ENCODE measurements at places on chromosomes 5 and 9.

DNA sequence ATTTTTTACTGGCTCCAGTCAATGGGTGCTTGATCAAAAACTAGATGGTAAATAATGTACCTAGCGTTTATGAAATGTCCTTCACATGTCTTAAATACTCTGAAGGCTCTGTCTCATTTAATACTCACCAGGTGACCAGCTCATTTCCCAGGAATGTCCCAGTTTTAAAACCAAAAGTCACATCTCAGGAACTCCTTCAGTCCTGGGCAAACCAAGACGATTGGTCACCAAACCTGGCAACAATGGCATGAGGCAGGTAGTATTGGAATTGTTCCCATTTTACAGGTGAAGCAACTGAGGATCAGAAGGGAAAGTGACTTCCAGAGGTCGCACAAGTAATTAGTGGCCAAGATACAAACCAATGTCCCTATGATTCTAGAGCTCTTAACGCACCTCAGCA, 27.7 kb downstream of the SMIM23 start:
- DNase-seq: no peak

DNA sequence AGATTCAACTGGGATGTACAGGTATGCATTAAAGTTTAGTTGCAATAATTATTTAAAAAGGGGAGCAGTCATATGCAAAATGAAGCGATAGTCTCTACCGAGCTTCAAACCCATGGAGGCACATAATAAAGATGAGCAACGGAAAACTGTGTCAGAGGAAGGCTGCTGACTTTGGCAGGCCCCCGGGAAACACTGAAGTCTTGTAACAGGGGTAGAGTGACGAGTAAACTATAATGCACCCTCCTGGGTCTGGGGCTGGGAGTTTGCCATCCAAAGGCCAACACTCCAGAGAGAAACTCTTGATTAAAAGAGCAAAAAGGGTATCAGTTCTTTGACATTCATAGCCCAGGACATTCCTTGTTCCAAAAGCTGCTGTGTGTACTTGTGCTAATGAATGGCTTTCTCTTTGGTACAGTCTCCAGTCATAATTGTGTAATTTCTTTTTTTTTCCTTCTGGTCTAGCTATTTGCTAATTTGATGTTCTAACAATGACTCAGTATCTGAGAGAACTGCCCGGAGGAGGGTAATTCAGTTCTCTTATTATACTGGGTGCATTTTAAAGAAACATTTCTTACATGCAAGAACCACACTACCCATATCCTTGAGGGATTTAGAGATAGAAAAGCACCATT, 59.2 kb downstream of the TNC start:
- no peak for DNase-seq

DNA sequence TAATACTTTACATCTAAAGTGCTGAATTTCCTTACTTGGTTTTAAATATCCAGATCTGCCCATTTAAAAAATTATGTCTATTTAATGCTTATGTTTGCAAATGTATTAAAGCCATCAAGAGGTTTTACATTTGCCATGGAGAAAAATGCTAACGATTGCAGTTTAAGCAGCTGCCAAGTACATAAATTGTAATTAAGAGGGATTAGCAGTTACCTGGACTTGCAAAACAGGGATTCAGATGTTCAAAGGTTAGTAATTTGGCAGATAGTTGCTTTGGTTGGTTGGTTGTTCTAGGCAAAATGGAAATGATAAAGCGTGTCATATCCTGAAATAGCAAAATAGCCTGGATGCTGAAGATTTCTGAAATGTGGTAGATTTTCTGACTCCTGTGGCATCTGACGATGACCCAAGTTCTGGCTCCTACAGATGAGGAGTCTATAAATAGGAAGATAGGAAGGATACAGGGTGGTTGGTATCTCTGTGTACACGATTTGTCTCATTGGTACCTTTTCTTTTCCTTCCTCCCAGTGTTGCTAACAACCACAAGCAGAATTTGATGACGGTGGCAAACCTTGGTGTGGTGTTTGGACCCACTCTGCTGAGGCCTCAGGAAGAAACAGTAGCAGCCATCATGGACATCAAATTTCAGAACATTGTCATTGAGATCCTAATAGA, 282.9 kb downstream of the NR3C1 start:
- DNase-seq: no peak

GRCh38 chr5:94072116-94072515, 330.7 kb upstream of the POU5F2 start:
- no peak for DNase-seq

DNA sequence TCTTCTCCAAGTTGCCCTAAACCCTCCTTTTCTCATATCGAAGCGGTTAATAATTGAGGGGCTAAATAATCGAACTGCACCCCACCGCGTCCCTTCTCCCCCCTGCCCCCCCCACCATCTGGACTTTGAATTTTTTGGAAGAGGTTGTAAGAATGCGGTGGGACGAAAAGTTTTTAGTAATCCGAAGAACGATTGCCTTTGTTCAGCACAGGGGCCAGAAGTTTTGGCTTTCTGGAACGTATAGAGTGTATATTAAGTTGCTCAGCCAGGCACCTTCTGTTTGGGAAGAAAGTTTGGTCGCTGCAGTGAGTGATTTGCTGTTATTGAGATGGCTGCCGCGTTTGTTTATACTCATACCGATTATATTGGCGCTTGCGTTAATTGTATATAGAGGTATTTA, 518 bp downstream of the ERBIN start:
- DNase-seq: no peak

DNA sequence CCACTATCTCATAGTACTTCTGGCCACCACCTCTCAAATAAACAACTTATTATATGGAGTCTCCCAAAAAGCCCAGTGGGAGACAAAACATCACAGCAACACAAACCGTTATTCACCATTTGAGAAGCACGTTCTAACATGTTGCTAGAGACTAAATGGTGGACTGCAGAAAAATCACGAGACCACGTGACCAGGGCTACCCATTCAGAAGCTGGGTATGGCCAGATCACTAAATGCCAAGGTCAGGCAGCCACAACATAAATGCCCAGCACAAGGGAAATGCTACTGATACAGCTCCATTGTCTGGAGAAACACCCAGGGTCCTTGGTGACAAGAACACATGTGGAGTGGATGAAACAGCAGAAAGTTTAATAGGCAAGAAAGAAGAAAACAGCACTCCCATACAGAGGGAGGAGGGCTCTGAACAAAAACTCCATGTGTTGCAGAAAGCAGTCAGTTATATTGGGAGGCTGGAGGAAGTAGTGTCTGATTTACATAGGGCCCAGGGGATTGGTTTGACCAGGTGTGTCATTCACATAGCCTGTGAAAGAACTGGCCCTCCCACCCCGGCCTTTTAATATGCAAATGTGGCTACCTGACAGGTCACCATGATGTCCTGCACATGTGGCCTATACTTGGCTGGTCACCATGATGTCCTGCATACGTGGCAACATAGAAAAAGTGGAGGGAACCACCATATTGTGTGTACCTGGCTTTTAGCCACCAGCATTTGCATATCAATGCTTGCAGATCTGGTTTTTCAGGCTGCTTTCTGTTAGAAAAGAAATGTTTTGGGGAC, 97.2 kb downstream of the TRIM36 start:
- DNase-seq: no peak

GRCh38 chr9:114941376-114941775, 11.0 kb upstream of the TNFSF8 start:
- no peak for DNase-seq

- no peak for DNase-seq
These were observed 2.2 kb downstream of the LHX3 start for GRCh38 chr9:136202454-136203407.

- DNase-seq: no peak
These were observed 114.6 kb upstream of the CCDC152 start for GRCh38 chr5:42642006-42642405.

DNA sequence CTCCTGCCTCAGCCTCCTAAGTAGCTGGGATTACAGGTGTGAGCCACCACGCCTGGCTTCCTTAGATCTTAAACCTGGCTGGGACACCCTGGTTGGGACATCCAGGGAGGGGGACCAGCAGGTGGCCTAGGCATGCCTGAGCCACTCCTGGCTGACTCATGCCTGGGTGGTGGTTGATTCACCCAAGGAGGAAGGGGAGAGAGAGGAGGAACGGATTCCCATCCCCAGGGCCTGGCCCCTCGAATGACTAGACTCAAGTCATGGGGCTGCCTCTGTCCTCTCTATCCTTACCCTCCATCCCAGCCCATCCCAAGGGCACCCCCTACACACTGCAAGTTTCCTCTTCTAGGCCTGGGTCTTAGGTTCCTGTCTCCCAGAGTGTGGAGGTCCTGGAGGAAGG, 12.7 kb downstream of the EEIG1 start:
- no peak for DNase-seq

DNA sequence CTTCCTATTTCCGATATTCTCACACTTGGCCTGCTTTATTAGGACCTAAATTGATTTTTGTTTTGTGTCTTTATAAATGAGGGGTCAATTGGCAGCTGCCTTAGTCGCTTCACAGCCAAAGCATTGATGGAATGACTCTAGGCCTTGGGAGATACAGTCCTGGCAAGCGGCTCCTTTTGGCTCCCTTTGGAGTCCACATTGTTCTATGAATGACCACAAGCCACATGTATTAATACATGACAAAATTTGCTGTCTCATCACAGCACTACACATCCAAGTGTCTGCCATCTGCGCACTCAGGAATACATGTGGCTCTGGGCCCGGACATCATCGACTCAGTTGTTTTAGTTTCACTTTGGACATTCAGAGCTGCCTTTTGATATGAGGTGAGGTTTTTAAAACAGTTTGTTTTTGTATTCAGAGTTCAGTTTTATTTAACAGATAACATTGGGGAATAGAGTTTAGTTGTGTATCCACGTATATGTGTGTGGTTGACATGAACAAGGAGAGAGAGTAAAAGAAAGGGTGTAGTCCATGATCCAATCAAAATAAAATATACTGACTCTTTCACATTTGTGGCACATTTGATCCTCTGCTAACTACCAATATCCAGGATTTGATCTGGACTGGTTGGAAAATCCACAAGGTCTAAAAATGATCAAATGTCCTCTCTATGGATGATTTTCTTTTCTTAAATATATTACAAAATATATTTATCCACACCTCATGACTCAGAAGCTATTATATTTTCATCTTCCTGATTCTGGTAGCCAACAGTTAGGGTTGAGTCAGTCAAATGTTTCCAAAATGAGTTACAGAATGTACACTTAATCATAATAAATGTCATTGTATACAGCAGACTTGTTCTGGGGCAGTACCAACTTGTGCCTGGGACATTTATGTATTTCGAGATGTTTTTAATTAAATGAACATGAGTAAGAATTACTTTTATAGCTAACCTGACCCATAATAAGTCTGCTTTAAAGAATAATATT, 114.0 kb upstream of the MTAP start:
- no peak for DNase-seq

GRCh38 chr5:95788493-95788892, 34.0 kb downstream of the GLRX start:
- DNase-seq: no peak

DNA sequence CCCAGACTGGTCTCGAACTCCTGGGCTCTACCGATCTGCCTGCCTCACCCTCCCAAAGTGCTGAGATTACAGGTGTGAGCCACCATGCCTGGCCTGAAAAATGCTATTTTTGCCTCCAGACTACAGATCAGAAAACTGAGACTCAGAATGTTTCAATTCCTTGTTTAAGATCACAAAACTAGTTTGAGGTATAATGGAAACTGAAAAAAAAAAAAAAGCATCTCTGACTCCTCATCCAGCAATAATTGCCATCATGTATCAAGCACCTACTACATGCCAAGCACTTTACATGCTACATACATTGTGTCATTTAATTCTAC, 35.6 kb downstream of the PLAC8L1 start:
- no peak for DNase-seq

DNA sequence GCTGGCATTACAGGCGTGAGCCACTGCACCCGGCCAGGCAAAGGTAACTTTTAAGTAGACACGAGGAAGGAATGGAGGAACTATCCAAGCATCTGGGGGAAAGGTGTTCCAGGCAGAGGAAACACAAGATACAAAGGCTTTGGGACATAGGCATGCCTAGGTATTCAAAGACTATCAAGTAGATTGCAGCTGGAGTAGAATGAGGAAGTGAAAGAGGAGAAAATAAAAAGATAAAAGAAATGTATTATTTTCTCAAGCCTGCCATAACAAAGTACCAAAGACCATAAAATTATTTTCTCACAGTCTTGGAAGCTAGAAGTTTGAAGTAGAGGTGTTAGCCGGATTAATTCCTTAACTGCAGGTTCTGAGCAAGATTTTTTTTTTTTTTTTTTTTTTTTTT, 39.9 kb upstream of the GRIN3A start:
- DNase-seq: no peak

DNA sequence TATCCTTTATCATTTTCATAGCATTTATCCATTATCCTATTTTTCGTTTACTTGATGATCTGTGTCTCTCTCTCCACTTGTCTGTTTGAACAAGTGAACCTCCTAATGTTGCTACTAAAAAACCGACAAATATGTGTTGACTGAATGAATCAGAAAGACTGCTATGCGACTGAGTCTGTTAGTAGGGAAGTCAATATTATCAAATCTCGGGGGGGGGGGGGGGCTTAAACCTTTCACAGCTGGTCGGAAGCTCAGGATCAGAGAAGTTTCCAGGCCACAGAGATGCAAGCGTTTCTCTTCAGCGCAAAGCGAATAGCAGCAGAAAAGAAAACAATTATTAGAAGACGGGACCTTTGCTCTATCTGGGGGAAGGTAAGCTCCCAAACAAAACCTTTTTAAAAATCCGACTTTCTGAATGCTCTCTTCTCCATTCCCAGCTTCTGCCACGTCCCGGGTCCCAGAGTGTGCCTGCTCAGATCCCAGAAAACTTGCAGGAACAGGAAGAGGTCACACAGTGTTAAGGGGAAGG, 412 bp downstream of the RIOK2 start:
- DNase-seq: no peak

- no peak for DNase-seq
These were observed 4.5 kb downstream of the GLDC start for GRCh38 chr9:6641056-6641455.

DNA sequence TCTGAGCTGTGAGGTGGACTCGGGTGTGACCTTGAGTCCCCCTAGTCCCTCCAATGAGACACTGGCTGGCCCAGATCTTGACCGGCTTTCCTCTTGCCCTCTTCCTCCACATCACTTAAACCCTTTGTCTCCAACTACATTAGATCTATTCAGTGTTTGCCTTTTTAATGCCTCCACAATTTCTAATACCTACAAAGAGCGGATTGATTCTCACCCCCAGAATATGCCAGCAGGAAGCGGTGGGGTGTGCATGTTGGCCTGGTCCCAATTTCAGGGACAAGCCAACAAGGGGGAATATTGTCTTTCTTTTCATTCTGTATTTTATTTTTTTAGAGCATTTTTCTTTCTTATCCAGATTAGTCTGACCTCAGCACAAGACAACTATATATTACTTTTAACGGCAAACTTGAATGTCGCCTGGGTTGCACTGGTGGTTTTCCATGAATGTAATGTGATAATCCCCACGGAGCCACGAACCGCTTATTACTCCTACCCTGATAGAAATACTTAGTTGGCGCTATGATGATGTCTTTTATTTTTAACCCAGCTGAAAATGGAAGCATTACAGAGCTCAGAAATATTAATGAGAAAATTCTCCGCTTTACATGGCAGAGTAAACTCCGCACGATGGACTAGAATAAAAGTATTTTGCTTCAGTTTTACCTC, 68.5 kb upstream of the MYO10 start:
- DNase-seq: peak; percentile 2
